ENCODE measurements at places on chromosomes 5 and 9. TPM values are rescaled to one million over a fixed set of nuclear protein-coding genes. Genes with fewer than 3 reads are reported as not detected.

DNA sequence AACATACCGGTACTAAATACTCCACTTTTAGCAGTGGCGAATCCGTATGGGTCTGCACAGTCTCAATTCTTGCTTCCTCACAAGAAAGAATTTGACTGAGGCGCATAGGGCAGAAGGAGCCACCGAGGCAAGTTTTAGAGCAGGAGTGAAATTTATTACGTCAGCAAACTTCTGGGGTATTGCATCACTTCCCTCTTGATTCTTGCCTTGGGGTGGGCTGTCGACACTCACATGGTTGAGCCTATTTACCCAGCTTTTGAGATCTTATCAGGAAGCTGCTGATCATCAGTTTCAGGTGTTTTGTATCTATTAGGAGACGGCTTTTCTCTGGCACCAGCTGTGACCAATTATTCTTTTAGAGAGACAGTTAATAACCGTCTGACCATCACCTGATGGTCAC lies 111.5 kb upstream of the CCNH start:
- DNase-seq, result no peak
- no peaks in the 10 kb centered on the region for H3K27me3 ChIP-seq
- H3K27ac ChIP-seq, result no peak overlapping the region
- no peaks in the 10 kb centered on the region for H3K4me1 ChIP-seq

The IL5 gene
- total RNA-seq, result not detected

DNA sequence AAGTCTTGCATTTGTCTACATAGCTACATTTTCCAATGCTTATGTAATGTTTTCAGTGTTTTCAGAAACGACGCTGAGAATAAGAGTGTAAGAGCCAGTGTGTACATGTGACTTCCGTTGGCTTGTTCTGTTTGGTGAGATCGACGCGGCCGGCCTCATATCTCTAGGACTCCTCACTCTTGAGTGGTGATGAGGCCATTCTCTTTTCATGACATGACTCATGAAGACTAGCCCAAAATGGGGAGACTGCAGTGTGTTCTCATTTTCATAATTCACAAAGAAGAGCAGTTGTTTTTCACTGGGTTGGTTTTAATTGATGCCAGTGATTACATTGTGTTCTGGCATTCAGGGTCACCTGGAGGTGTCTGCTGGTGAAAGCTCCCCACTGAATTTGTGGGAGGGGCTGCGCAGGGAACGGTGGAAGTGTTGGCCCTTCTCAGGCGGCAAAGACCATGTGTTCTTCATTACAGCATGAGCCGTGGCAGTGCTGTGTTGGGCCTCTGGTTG lies 131.5 kb upstream of the OTULINL start:
- no peak for DNase-seq
- no peaks in the 10 kb centered on the region for H3K27me3 ChIP-seq
- H3K4me3 ChIP-seq, result peak overlapping the region; percentile 71
- peak overlapping the region; percentile 80 for H3K27ac ChIP-seq

The KLHL3 gene
- 7.5 TPM for total RNA-seq

- no peak overlapping the region for H3K4me3 ChIP-seq
- H3K27me3 ChIP-seq, result peaks cover 10% of the 10 kb centered on the region
- no peaks in the 10 kb centered on the region for H3K4me1 ChIP-seq
- no peak for DNase-seq
Measured at GRCh38 chr5:171750311-171750788, 35.3 kb upstream of the SMIM23 start.

DNA sequence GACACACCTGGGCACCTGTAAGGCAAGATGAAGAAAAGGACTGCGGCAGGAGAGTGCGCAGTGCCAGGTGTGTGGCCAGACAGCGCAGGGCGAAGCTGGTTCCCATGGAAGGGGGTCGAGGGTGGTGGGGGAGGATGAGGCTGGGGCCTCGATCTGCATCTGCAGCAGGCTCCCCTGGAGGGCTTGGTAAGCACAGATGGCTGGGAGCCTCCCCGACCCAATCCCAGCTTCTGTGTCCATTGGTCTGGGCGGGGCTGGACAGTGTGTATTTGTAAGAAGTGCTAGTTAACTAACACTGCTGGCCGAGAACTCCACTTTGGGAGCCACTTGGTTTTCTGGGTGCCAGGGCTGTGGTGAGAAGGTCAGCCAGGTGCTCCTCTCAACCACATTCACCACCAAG lies 385.1 kb upstream of the IRX1 start:
- peak; percentile 40 for DNase-seq
- peaks cover 1% of the 10 kb centered on the region for H3K36me3 ChIP-seq
- H3K4me1 ChIP-seq, result no peaks in the 10 kb centered on the region
- H3K27ac ChIP-seq, result no peak overlapping the region

GRCh38 chr9:135443797-135444425 lies 35.7 kb upstream of the PPP1R26 start:
- H3K4me1 ChIP-seq, result peaks cover 28% of the 10 kb centered on the region
- H3K27ac ChIP-seq, result peak overlapping the region; percentile 23
- H3K27me3 ChIP-seq, result peaks cover 23% of the 10 kb centered on the region
- H3K36me3 ChIP-seq, result no peaks in the 10 kb centered on the region
- DNase-seq, result no peak
- no peak overlapping the region for H3K4me3 ChIP-seq

- no peaks in the 10 kb centered on the region for H3K36me3 ChIP-seq
- H3K4me3 ChIP-seq, result no peak overlapping the region
- H3K27me3 ChIP-seq, result peaks cover 7% of the 10 kb centered on the region
Measured at GRCh38 chr9:117325831-117326230, 89.0 kb downstream of the ASTN2 start.

DNA sequence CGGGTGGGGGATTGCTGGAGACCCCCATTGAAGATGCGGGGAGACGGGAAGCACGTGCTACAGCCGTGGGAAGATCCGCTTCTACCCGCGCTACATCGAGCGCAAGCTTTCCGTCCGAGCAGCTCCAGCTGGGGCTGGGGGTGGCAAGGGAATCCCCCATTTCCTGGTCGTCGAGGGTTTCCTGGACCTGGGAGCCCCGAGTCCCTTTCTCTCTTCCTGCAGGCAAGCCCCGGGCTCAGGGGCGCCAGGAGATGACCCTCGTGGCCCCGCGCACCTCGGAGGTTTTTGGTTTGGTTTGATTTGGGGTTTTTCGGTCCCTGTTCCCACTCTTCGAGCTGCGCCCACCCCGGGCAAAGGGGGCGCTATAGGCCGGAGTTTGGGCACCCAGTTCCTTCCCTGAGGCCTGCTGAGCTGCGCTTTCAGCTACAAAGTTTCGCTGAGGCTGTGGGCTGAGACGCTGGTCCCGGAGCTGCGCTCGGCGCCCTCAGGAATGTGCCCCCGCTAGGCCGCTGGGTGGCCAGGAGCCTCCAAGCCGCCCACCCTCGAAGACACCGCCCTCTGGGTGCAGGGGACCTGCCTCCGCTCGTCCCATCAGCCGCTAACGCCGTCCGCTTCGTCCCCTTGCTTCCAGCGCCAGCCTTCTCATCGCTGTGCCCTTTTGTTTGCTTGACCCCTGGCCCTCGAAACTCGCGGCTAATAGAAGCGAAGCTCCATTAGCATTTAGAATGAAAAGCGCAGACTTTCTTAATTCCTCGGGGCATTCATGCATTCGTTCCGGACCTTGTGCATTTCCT lies 2.9 kb downstream of the NR4A3 start:
- peak overlapping the region; percentile 100 for H3K4me3 ChIP-seq
- peak overlapping the region; percentile 76 for H3K27ac ChIP-seq
- H3K27me3 ChIP-seq, result peaks cover 78% of the 10 kb centered on the region
- peak; percentile 74 for DNase-seq
- peaks cover 16% of the 10 kb centered on the region for H3K36me3 ChIP-seq

DNA sequence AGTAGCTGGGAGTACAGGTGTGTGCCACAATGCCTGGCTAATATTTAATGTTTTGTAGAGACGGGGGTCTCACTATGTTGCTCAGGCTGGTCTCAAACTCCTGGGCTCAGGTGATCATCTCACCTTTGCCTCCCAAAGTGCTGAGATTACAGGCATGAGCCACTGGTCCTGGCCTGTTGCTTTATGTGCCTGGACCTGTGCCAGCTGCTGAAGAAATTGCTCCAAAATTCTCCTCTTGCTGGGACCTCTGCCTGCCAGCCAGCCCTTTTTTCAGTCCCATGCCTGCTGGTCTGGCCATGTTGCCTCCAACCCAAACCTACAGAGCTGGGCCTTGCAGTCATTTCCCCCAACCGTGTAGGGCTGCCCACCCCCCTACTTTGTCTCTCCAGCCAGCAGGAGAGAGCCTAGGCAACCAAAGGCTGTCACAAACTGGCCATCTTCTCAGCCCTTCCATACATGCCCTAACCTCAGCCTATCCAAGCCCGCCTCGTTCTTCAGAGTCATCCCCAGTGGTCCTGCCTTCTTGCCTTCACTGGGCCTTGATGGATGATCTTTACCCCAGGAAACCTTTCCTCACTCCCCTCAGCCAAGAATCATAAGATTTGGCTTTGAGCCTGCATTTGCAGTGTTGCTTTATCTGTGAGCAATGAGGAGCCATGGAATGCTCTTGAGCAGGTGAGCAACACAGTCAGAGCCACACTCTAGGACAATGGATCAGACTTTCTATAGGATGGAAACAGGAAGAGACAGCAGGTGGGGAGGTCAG lies 27.4 kb upstream of the SYNPO start:
- peaks cover 43% of the 10 kb centered on the region for H3K4me1 ChIP-seq
- H3K36me3 ChIP-seq, result no peaks in the 10 kb centered on the region
- peak overlapping the region; percentile 4 for H3K27ac ChIP-seq
- H3K4me3 ChIP-seq, result no peak overlapping the region
- peaks cover 5% of the 10 kb centered on the region for H3K27me3 ChIP-seq
- no peak for DNase-seq

DNA sequence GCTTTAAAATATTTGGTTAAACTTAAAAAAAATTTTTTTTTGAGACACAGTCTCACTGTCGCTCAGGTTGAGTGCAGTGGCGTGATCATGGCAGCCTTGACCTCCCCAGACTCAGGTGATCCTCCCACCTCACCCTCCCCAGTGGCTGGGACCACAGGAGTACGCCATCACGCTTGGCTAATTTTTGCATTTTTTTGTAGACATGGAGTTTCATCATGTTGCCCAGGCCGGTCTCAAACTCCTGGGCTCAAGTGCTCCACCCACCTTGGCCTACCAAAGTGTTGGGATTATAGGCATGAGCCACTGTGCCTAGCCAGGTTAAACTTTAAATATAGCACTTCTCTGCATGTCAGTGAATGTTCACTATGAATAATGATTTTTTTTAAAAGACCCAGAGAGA lies 224.5 kb upstream of the RFX3 start:
- no peaks in the 10 kb centered on the region for H3K4me1 ChIP-seq
- DNase-seq, result no peak
- no peaks in the 10 kb centered on the region for H3K27me3 ChIP-seq

The CDC25C gene
- total RNA-seq, result 4.1 TPM

DNA sequence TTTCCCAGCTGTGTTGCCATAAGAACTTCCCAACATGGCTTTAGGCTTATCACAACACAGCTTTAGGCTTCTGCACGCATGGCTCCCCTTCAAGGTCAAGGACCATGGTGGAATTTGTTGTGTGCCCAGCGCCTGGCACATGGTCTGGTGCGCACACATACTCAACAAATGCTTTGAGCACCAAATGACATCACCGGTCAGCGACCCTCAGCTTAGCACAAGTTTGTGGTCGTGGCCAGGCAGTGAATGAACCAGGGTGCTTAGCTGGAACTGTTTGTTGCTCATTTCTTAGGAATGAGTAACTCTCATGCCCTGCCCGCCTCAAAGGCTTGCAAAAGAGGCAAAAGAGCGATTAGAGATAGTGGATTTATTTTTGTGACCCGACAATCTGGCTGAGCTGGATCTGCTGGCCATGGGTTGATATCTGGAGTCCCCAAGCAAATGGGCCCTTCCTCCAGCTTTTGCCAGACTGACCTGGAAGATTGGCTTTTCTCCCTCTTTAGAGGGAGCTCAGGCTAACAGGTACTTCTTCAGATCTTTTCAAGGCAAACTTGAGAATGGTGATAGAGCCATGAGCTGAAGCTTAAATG lies 58.9 kb downstream of the DAP start:
- no peak for DNase-seq
- peaks cover 24% of the 10 kb centered on the region for H3K4me1 ChIP-seq
- H3K36me3 ChIP-seq, result peaks cover 4% of the 10 kb centered on the region
- no peaks in the 10 kb centered on the region for H3K27me3 ChIP-seq
- H3K27ac ChIP-seq, result peak overlapping the region; percentile 63

The TRPM6 gene
- total RNA-seq, result 16.9 TPM

The ACTL7A gene
- not detected for total RNA-seq

GRCh38 chr5:73264631-73265030 lies 91.6 kb downstream of the TMEM174 start:
- DNase-seq, result no peak
- H3K4me1 ChIP-seq, result peaks cover 8% of the 10 kb centered on the region
- no peaks in the 10 kb centered on the region for H3K36me3 ChIP-seq
- H3K27ac ChIP-seq, result no peak overlapping the region
- peaks cover 23% of the 10 kb centered on the region for H3K27me3 ChIP-seq

GRCh38 chr9:130938652-130939404 lies at the start of gene FIBCD1:
TSS of gene FIBCD1 (minus strand) at chr9:130939247. CDS start at chr9:130938607, 640 bp downstream.
- H3K27me3 ChIP-seq, result peaks cover 74% of the 10 kb centered on the region
- peaks cover 11% of the 10 kb centered on the region for H3K4me1 ChIP-seq
- no peak within 1 kb of the TSS for H3K27ac ChIP-seq
- no peaks in the 10 kb centered on the region for H3K36me3 ChIP-seq

The SLCO4C1 gene
- 11.0 TPM for total RNA-seq

DNA sequence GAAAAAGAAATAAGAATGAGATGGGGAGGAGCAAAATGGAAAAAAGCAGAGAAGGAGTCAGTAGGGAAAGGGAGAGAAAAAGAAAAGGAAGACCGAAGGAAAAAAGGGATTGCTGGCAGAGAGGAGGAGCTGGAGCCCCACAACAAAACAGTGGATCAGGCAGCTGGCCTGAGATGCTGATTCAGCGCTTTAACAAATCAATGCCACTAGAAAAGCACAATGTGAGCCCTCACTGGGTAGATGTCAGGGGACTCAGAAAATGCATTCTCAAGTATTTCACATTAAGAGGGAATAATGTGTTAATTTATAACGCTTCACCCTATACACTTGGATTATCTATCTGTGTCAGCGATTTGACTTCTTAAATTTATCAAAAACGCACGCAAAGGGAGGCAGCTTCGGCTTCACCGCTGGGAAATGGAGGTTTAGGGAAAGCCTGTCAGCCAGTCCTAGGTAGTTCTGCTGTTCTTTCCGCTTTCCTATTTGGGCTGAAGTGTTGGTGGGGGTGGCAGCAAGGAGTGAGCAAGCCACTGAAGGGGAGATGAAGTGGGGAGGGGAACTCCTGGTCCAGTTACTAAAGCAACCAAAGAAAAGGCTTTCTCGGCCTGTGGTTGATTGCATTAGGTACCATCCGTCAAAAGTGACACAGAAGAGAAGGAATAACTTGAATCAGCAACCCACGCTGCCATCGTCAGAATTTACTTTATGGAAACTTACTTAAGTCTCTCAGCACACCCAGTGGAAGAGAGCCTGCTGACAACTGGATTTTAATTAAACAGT lies 161.6 kb downstream of the BNC2 start:
- peak overlapping the region; percentile 74 for H3K4me3 ChIP-seq
- H3K4me1 ChIP-seq, result peaks cover 61% of the 10 kb centered on the region
- H3K27me3 ChIP-seq, result peaks cover 10% of the 10 kb centered on the region
- peak overlapping the region; percentile 70 for H3K27ac ChIP-seq
- no peak for DNase-seq
- H3K36me3 ChIP-seq, result peaks cover 3% of the 10 kb centered on the region

GRCh38 chr5:166382031-166382430 lies 1909.4 kb upstream of the WWC1 start:
- no peak for DNase-seq
- no peak overlapping the region for H3K27ac ChIP-seq
- H3K4me1 ChIP-seq, result no peaks in the 10 kb centered on the region
- H3K4me3 ChIP-seq, result no peak overlapping the region

The PCDHGA4 gene
- 1.5 TPM for total RNA-seq
